A549 treated with ZK216348 at 1 μM for 4 hours (cell line): ENCODE measurements at places on chromosomes 6 and 20. TPM values are rescaled to one million over a fixed set of nuclear protein-coding genes. Genes with fewer than 3 reads are reported as not detected.

Gene BICRAL
- 2.2 to 3.7 TPM (median 3.6 TPM) in 5 replicates for total RNA-seq

Gene UNC93A
- total RNA-seq = not detected in 5 replicates

Gene HLA-DQA1
- total RNA-seq = not detected in 5 replicates

Gene SPATA25
- 0.39 to 0.89 TPM (median 0.85 TPM) in 4 of 5 replicates, not detected in the other for total RNA-seq

Gene EMILIN3
- 0.11 to 0.49 TPM (median 0.46 TPM) in 5 replicates for total RNA-seq

Gene ARFGEF3
- total RNA-seq = 0.45 to 0.61 TPM (median 0.48 TPM) in 5 replicates
